ENCODE measurements at places on chromosomes 2 and 18.

GRCh38 chr2:11102956-11103860 is 52.1 kb upstream of the SLC66A3 start:
- no peak for DNase-seq

- DNase-seq: no peak
Observed at GRCh38 chr2:119062179-119062578, 96.4 kb downstream of the C1QL2 start.

DNA sequence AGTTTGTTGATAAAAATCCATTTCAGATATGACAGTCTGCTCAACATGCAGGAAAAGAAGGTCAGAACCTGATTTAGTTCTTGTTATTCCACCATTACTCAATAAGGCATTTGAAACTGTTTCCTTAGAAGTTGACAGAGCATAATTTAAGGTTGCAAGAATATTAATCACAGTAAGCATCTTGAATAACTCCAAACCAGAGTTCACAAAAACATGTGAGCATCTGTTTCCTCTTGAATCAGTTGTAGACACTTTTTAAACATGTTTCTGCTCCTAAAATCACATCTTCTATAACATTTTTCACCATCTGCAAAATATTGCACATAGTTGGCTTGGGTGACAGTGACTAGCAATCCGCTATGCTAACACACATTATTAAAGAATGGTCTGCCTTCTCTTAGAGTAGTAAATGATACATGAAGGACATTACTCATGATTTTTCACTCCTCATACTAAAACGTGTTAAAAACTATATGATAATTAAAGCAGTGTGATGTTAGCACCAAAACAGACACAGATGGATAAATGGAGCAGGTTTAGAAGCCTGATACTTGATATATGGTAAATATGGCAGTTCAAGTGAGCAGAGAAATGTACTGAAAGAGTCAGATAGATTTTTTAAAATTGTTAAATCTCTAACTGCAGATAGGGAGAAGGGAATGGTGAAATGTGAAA is 30.3 kb downstream of the AKAIN1 start:
- DNase-seq: no peak

- no peak for DNase-seq
Observed at GRCh38 chr18:67964462-67964861, 447.9 kb upstream of the DSEL start.

GRCh38 chr2:100011272-100011731 is 131.1 kb downstream of the AFF3 start:
- no peak for DNase-seq

All from NCI-H524 (cell line).